ENCODE measurements at places on chromosomes 2 and 18.

- DNase-seq, result no peak
These were observed 38.4 kb downstream of the CYP26B1 start for GRCh38 chr2:72109291-72109690.

DNA sequence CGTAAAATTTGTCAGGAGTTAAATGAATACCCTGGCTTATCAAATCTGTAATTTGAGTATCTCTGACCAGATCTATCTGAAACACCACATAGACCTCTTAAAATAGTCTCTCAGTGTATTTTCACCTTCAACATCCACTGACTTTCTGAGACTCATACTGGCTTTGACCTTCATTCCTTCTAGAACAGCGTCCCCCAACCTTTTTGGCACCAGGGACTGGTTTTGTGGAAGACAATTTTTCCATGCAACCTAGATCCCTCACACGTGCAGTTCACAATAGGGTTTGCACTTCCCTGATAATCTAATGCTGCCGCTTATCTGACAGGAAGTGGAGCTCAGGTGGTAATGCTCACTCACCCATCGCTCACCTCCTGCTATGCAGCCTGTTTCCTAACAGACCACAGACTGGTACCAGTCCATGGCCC is 3.2 kb downstream of the NBAS start:
- no peak for DNase-seq

- no peak for DNase-seq
These were observed 139.9 kb downstream of the MYT1L start for GRCh38 chr2:2191110-2191707.

GRCh38 chr2:231648579-231649174 is 56.0 kb downstream of the TEX44 start:
- no peak for DNase-seq

DNA sequence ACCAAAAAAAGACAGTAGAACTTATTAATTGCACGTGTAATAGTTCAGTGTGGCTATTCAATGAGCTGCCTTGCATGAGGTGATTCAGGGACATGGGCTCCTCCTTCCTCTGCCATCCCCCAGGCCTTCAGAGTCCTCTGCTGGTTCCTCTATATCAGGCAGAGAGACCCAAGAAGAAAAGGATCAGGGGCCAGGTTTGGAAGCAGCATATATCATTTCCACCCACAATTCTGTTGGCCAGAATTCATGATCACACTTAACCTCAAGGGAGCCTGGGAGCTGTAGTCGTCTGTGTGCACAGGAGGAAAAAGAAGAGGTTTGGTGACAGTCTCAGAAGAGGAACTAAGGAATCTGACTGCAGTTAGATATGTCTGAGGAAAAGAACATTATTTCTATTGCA is 114.0 kb upstream of the GLS start:
- DNase-seq, result no peak

- no peak for DNase-seq
These were observed 27.7 kb downstream of the PDE11A start for GRCh38 chr2:178044836-178045235.

GRCh38 chr2:206158563-206159345 is 490 bp downstream of the NDUFS1 start:
- DNase-seq, result no peak

GRCh38 chr2:46643951-46644350 is 164.6 kb downstream of the TMEM247 start:
- DNase-seq, result no peak

DNA sequence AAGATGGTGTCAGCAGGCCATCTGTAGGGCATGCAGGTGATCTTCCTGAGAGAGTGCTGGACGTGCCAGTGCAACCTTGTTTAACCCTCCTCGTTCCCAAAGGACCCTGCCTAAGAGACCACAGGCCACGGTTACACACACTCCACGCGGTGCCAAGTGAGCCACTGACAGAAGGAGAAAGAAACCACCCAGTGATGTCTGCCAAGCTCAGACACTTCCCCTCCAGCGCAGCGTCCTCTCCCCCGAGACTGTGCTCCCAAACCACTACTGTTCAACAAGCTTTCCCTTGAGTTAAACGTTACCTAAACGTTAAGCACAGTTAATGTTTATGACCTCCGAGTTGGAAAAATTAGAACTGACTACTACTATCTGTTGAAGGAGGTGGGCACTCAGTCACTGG is 119.1 kb upstream of the NCK2 start:
- DNase-seq, result no peak

DNA sequence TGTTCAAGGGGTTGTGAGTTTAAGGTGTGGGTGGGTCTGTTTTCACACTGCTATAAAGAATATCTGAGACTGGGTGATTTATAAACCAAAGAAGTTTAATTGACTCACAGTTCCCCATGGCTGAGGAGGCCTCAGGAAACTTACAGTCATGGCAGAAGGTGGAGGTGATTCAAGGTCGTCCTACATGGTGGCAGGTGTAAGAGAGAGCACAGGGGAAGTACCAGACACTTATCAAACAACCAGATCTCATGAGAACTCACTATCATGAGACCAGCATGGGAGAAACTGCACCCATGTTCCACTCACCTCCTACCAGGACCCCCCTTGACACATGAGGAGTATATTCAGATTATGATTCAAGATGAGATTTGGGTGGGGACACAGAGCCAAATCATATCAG is 38.0 kb downstream of the RHBDD1 start:
- no peak for DNase-seq

- DNase-seq, result no peak
These were observed 1232.6 kb upstream of the NRXN1 start for GRCh38 chr2:52264488-52264887.

DNA sequence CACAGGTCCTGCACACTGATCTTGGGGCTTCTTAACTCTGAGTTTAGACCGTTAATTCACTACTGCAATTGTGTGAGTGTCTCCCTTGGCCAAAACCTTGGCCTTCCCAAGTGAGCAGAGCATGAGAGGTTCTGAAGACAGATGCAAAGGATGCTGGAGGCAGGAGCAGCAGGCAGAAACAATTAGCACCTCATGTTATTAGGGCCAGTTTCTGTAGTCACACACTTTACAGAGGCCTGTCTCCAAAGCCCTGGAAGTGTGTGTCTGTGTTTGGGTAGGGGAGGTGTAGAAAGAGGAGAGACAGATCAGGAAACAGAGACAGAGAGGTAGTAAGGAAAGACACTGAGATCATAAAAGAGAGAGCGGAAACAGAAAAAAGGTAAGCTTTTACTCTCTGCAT is 533.8 kb downstream of the TMEM182 start:
- no peak for DNase-seq

DNA sequence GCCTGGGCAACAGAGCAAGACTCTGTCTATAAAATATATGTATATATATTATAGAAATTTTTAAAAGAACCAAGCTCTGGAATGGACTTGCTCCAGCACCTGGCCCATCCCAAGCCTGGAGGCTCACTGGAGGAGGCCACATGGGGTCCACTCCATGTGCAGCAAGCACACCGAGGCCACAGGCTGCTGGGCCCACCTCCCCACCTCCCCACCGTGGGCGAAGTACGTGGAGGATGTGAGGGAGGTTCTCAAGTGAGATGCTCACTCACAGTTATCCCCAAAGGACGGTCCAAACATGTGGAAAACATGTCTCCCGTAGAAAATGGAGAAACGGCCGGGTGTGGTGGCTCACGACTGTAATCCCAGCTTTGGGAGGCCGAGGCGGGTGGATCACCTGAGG is 13.9 kb upstream of the RAB17 start:
- no peak for DNase-seq

DNA sequence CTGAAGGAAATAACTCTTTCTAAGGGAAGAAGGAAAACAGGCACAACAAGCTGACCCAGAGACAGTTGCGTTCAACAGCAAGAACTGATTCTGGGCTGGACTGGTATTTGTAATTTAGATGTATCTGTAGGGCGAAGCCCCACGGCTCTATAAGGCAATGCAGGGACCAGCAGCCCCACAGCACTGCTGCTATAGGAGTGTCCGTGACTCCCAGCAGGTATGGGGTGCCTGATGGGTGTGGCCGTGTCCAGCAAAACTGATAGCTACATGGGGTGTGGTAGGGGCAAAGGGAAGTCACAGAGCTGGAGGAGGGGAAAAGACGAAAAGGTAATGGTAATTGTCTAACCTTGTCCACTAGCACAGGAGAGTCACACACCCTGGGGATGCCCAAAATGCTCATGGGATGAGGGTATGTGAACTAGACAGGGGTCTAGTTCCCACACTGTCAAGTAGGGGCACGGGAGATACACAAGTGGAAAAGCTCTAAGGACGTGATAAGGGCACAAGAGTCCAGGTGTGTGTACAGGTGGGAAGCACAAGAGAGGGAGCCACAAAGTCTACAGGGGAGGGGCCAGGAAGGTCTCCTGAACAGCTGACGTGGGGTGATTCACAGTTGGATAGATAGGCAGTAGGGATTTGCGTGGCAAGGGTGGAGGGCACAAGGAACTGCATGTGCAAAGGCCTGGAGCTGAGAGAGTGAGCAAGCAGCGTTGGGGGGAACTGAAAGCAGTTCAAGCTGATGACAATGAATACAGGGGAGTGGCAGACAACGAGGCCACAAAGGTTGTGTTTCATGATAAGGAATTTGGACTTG is 48.5 kb upstream of the ASPRV1 start:
- peak; percentile 21 for DNase-seq

DNA sequence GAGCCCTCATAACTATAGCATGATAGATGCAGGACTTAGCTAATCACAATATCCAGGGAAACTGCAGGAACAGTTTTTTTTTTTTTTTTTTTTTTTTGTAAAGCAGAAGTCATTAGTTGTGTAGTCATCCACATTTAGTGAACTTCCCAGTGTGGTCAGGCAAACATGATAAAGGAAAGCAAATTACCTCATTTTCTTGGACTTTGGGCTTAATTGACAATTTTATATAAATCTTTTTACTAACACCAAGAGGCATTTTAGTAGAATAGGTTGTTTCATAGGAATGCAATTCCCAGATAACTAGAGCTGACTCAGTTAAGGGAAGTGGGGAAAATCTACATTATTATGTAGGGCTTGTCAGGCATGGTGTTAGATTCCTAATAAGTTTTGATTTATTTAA is 142.7 kb upstream of the GCFC2 start:
- no peak for DNase-seq

DNA sequence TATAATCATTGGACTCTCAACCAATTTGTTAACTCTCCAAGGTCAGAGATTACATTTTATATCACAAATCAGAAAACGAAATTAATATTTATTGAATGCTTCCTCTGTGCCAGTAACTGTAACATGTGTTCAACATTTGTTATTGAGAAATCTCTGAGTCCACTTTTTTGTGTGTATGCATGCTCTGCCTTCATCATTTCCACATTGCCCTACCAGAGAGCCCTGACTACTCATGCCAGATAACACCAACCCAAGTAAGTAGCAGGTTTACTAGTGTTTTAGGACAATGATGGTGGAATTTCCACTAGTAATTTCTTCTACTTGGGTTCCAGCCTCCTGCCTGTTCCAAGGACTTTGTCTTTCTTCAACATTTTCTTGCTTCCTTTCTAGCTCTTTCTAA is 14.2 kb upstream of the FAP start:
- DNase-seq, result no peak

GRCh38 chr2:230209422-230210051 is 10.2 kb downstream of the SP110 start:
- no peak for DNase-seq

DNA sequence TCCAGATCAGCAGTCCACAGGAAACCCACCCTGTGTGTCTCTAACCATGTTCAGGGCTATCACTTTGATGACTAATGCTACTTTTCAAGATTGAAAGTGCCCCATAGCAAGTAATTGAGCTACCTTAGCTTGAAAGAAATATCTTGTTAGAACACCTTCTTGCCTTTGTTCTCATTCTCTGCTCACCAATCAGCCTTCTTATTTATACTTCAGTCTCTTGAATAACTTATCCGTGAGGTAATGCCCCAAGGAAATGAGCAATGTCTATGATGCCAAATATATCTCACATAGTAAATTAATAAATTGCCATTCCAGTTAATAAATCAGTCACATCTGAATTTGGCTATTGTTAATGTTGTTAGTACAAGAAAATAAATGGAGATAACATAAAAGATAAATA is 141.6 kb downstream of the WDPCP start:
- no peak for DNase-seq

GRCh38 chr2:11075221-11075620 is 80.0 kb upstream of the SLC66A3 start:
- DNase-seq, result no peak

GRCh38 chr2:10487081-10487740 is 39.1 kb upstream of the ODC1 start:
- no peak for DNase-seq

GRCh38 chr18:39208190-39208589 is 1642.6 kb upstream of the CELF4 start:
- no peak for DNase-seq

DNA sequence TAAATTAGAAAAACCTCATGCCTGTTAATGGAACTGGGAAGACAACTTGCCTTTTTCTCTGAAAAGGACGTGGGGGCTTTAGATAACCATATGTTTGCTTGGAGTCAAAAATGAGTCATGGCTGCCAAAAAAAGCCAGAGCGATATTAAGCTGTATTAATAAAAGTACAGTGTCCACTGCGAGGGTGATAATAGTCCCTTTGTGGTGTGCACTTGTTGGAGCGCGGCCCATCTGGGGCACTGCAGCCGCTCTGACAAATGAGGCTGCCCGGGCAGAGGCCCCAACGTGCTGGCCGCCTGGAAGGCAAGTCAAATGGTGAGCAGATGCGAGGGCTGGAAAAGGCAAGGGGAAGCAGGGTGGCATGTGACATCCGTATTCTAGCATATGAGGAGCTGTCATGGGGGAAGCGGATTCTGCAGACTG is 103.3 kb upstream of the NCK2 start:
- no peak for DNase-seq

DNA sequence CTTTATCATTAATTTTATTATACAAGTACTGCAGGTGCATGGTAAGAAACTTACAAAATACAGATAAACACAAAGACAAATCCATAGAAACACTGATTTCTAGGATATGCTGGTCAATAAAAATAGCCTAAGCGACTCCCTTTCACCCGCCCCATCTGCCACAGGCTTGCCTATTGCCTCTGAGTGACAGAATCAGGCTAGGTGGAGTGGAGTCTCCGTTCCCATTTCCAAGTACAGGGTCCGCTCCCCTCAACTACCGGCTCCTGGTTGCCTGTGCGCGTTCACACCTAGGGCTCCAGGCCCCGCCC is 201 bp upstream of the TRAPPC12 start:
- DNase-seq, result no peak

DNA sequence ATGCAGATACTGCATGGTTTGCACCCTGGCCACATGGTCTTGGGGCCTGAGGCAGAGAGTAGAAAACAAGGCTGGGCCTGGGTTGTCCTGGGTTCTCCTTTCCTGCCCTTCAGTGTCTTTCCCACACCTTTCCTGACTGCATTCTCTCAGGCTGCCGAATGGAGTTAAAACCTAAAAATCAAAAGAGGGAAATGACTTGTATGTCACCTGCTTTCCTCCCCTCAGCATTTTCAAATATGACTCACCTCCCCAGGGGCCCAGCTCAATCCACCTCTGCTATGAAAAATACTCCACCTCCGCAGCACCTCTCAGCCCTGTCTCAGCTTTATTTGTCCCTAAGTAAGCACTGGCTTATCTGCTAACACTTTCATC is 457.8 kb upstream of the MEX3C start:
- no peak for DNase-seq

- DNase-seq, result no peak
These were observed 133.3 kb upstream of the UNC80 start for GRCh38 chr2:209638346-209638745.

- no peak for DNase-seq
These were observed 11.1 kb downstream of the ONECUT2 start for GRCh38 chr18:57446322-57446721.

GRCh38 chr2:68404893-68405799 is 40.1 kb downstream of the PLEK start:
- DNase-seq, result no peak

- no peak for DNase-seq
These were observed 87.8 kb downstream of the PDE11A start for GRCh38 chr2:177984749-177985148.

- DNase-seq, result peak; percentile 69
These were observed 2.8 kb downstream of the ONECUT2 start for GRCh38 chr18:57437766-57438671.

Data from SIG-M5 (cell line).